A673 (cell line): ENCODE measurements at places on chromosomes 13 and 19.

DNA sequence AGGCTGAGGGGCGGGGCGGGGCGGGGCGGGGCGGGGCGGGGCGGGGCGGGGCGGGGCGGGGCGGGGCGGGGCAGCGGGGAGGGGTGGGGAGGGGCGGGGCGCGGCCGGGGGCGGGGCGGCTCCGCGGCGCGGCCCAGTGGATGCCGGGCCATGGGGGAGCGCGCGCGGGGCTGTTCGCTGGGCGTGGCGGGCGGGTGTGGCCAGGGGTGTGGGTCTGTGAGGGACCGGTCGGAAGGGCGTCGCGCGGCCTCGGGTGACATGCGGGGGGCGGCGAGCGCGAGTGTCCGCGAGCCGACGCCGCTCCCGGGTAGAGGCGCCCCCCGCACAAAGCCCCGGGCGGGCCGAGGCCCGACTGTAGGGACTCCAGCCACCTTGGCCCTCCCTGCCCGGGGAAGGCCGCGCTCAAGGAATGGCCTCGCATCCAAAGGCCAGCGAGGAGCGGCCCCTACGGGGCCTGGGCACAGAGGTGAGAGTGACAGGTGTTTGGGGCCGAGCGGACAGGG is at the start of gene ZFP28:
TSS of gene ZFP28 (plus strand) at position 188 of the 503 bp plus-strand sequence. CDS start at position 259, 71 bp downstream.
- no peaks in the 10 kb centered on the region for H3K27me3 ChIP-seq
- H3K27ac ChIP-seq = peak within 1 kb of the TSS; percentile 94
- no peaks in the 10 kb centered on the region for H3K4me1 ChIP-seq
- H3K36me3 ChIP-seq = peaks cover 5% of the 10 kb centered on the region

- no peak for DNase-seq
- no peak overlapping the region for H3K4me3 ChIP-seq
- H3K27ac ChIP-seq = no peak overlapping the region
- H3K27me3 ChIP-seq = peaks cover 60% of the 10 kb centered on the region
These were observed 706 bp downstream of the TNFRSF19 start for GRCh38 chr13:23570921-23571315.

- H3K4me3 ChIP-seq = no peak overlapping the region
- DNase-seq = no peak
- H3K36me3 ChIP-seq = no peaks in the 10 kb centered on the region
- H3K4me1 ChIP-seq = no peaks in the 10 kb centered on the region
- no peaks in the 10 kb centered on the region for H3K27me3 ChIP-seq
These were observed 2.6 kb downstream of the TUBA3C start for GRCh38 chr13:19178901-19179593.

GRCh38 chr19:46862974-46863632 is 2.3 kb downstream of the ARHGAP35 start:
- H3K4me1 ChIP-seq = peaks cover 42% of the 10 kb centered on the region
- H3K4me3 ChIP-seq = peak overlapping the region; percentile 88
- no peak for DNase-seq
- H3K36me3 ChIP-seq = peaks cover 3% of the 10 kb centered on the region

DNA sequence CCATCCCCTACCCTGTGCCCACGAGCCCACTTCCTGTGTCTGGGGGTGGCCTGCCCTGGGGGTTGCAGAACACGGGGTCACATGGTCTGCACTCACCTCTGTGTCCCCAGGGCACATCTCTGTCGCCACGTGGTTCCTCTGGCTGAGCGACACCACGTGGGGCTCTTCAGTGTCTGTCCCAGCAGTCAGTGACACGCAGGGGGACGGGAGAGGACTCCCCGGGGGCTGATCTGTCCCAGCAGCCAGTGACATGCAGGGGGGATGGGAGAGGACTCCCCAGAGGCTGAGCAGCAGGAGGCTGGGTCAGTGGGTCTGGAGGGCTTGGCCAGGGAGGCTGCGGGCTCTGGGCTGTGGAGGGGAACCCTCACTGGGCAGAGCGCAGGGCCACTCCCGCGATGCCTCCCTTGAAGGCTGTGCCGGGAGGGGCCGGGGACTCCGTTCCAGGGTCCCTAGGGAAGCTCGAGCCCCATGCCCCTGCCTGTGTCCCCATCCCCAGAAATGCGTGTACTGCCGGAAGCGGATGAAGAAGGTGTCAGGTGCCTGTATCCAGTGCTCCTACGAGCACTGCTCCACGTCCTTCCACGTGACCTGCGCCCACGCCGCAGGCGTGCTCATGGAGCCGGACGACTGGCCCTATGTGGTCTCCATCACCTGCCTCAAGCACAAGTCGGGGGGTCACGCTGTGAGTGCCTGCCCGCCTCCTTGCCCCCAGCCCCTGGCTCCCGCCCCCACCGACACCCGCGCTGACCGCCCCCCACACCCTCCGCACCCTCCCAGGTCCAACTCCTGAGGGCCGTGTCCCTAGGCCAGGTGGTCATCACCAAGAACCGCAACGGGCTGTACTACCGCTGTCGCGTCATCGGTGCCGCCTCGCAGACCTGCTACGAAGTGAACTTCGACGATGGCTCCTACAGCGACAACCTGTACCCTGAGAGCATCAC is 174.8 kb downstream of the KDM4B start:
- no peaks in the 10 kb centered on the region for H3K27me3 ChIP-seq
- peaks cover 4% of the 10 kb centered on the region for H3K36me3 ChIP-seq
- H3K4me3 ChIP-seq = no peak overlapping the region
- no peak for DNase-seq
- H3K27ac ChIP-seq = no peak overlapping the region

DNA sequence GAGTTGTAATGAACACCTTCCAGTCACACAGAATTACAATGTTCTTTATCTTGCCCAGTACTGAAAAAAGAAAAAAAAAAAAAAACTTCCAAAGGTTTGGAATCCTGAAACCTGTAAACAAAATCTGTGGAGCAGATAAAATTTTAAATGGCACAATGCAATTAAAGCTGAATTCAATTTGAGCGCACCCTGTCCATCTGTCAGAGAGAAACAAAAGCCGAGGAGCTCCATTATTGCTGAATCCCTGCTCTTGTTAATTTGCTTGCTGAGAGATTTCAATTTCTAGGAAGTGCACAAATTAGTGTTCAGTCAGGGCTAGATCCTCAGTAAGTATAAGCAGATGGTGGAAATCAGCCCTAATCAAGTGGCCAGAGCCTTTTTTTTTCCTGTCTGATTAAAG is 65.2 kb downstream of the DACH1 start:
- H3K4me1 ChIP-seq = peaks cover 18% of the 10 kb centered on the region
- no peaks in the 10 kb centered on the region for H3K36me3 ChIP-seq
- H3K27ac ChIP-seq = no peak overlapping the region

DNA sequence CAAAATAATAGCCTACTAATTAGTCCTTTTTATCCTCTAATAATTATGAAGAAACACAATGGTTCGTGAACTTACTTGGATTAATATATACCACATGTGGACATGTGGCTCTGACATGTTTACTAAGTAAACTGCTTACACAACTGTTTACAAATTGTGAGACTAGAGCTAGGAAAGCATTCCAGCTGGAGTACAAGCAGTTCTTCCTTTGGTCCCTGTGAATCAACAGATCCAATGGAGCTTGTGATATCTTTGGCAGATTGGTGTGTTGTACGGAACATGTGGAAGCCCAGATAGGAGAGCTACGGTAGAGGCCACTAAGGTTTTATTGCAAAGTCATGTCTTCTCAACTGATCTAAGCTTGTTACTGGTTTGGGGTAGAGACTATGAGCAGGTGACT is 145.5 kb upstream of the SPRY2 start:
- H3K36me3 ChIP-seq = no peaks in the 10 kb centered on the region
- H3K27ac ChIP-seq = no peak overlapping the region
- no peaks in the 10 kb centered on the region for H3K27me3 ChIP-seq
- no peaks in the 10 kb centered on the region for H3K4me1 ChIP-seq
- H3K4me3 ChIP-seq = no peak overlapping the region
